NCI-H1092 (cell line): ENCODE measurements at places on chromosomes 7 and 10.

GRCh38 chr7:112262036-112262435, 55.5 kb downstream of the ZNF277 start:
- no peak for DNase-seq

DNA sequence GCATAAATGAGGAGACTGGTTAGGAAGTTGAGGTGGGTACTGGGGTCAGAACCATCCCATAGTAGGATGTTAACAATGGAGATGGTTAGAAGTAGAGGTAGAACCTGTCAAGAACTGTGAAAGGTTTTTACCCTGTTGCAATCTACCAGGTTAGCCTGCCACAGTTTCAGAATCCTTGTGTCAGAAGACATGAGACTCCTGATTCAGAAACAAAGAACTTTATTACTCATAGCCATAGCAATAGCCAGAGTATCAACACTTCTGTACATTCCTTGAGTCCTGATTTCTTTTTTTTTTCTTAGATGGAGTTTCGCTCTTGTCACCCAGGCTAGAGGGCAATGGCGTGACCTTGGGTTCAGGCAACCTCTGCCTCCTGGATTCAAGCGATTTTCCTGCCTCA, 200.9 kb downstream of the GRM3 start:
- no peak for DNase-seq

GRCh38 chr10:129774082-129774735, 189.9 kb downstream of the EBF3 start:
- DNase-seq: no peak

DNA sequence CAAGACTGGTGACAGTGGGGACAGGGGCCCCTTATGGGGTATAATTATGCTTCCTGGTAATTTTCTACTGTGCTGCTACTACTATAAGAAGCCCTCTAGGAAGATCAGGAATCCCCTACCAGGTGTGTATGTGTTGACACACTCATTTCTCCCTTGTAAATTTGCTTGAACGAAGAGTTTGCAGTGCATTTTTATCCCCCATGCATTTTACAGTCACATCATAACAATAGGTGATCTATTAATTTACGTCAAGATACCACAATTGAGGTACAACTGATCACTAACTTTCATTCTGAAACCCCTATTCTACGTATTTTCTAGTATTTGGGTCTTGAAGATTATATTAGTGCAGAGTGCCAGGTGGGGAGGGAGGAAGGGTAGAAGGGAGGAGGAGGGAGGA, 252.2 kb downstream of the NSUN6 start:
- DNase-seq: no peak

- DNase-seq: no peak
These were observed 65.9 kb downstream of the CLIP2 start for GRCh38 chr7:74355091-74355490.

- no peak for DNase-seq
These were observed 57.2 kb downstream of the MAD1L1 start for GRCh38 chr7:2175514-2175913.

DNA sequence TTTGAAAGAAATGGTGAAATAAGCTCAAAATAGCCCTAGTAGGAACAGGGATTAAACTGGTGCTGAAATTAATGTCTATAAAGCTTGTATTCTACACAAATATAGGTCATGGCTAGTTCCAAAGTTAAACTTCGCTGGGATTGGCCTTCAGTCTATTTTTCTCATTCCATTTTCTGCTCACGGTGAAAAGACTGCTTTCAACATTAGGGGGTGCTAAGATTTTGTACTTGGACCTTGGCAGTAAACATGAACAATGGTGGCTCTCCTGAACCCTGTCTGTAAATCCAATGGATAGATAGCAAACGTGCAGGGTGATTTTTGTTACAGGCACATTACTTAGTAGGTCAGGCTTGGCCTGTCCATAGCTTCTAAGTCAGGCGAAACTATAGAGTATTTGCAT, 36.0 kb upstream of the RSU1 start:
- DNase-seq: peak; percentile 10

- DNase-seq: no peak
These were observed 50.5 kb downstream of the STK32C start for GRCh38 chr10:132257271-132257670.

DNA sequence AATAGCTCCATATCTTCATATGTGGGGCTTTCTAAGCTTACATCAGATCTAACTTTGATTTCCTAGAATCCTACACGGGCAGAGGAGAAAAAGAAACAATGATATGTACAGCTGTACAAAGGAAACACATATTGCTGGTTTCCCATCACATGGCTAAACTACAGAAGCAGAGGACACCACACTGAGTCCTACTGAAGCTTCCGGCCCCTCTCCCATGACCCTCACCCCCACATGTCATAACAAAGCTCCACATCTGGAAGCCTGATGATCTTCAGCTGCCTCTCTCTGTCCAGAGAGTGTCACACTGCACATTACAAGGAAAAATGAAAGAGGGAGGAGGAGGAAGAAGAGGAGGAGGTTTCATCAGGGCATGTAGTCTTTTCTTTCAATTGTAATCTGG, 14.0 kb downstream of the SLC16A12 start:
- DNase-seq: no peak

GRCh38 chr10:74175510-74176379, 24.7 kb downstream of the ADK start:
- DNase-seq: no peak

DNA sequence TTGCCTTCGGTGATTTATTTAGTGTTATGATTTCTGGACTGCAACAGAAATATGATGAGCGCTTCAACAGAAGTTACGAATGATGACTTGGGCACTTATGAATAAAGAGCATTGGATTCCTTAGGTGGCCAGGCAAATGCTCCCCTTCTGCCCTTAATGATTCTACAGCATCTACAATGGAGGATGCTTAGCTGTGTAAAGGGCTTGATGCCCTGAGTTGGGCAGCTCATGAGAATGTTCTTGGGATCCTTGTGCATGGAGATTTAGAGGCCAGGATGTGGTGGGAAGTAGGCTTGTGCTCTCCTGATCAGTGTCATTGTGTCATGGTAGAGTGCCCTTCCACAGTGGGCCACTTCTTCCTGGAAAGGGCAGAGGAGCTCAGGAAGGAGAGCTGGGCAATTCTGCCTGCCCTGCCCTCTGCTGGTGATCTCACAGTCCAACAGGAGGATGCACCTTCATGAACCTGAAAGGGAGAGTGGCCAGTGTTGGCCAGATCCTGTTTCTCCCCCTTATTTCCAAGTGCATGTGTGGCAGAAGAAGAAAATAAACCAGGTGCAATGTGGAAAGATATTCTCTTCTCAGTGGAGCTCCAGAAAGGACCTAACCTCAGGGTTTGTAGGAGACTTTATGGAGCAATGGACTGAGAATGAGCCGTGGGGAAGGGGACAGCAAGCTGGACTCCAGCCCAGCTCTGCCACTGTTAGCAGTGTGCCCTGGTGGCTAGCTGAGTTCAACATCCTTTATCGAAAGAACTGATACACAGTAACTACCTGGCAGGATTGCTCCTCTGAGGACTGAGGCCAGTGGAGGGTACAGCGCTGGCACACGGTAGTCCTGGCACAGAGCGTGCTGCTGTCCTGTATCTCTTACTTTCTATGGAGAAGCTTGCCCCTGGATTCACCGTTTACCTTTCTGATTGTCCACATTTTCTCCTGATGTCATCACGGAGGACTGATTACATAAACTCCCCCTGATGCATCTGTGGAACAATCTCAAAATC, 182.9 kb downstream of the BMPER start:
- no peak for DNase-seq

GRCh38 chr10:68566955-68567354, 6.8 kb downstream of the TET1 start:
- no peak for DNase-seq

DNA sequence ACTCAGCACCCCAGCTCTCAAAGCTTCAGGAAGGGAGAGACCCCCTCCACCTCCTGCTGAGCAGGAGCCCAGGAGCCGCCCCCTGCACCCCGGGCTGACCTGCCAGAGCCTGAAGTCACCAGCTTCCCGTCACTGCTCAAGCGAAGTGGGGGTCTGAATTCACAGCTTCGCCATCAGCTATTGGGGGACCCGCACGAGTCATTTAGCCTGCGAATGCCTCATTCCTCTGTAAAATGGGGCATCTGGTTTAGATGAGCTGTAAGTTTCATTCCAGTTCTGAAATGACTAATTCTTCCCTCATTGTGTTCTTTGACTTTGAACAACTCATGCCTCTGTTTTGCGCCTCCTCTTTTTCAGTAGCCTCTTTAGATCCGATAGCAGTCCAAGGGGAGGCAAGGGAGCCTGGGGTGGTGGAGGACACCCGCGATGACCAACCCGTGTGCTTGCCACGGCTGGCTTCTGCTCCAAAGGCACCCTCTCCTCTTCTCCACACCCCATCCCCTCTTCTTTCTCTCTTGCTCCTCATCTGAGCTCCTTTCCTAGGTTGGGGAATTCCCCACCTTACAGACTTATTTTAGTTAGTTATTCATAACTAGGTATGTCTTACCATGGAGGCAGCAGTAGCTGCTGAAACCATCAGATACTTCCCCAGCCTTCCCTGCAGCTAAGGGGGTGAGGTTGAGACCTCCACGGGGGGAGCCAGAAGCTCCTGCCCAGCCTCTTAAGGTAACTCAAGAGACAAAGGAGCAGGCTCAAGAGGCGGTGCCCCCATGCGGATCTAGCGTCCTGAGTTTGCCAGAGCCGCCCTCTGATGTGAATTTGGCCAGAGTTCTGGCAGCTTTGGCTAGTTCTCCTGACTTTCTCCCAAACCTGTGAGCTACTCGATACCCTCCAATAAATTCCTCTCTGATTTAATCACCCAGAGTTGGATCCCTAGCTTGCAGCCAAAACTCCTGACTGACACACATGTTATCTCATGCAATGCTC, 47.7 kb downstream of the RBM17 start:
- no peak for DNase-seq

DNA sequence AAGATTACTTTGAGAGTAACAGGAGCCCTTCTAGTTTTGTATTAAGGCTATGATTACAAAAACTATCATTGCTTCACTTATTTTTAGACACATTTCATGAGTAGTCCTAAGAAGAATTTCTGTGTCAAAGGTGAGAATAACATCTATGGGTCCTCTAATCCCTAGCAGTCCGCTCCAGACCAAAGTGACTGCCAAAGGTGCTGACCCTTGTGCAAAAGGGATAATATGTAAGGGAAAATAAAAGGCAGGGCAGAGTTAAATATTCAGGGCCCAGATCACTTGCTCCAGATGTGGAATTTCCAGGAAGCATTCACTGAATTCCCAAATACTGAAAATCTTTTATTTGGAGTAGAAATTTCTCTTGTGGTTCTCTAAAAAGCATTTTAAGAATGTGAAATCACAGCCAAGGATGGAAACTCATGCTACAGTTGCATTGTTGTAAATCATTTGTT, 29.3 kb downstream of the RHOBTB1 start:
- DNase-seq: no peak

- no peak for DNase-seq
These were observed 67.3 kb downstream of the SORBS1 start for GRCh38 chr10:95493862-95494261.

GRCh38 chr7:121323515-121324302, 5.1 kb upstream of the WNT16 start:
- no peak for DNase-seq

- DNase-seq: no peak
These were observed 1.1 kb downstream of the TTYH3 start for GRCh38 chr7:2632733-2633537.

DNA sequence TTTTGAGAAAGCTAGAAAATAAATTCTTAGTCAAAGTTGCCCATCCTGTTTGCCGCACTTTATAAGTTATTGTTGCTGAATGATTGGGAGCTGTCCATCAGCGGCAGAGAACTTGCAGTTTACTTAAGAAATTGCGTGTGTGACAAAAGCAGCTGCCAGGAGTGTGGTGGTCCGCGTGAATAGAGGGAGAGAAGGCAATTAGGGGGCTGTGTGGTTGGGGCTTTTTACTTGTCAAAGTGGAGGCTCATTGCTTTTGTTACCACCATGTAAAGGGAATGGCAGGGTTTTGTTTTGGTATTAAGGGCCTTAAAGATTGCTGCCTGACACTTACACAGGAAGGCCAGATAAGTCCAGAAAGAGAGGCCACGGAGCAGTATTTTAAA, 177.8 kb downstream of the TCF7L2 start:
- no peak for DNase-seq

- DNase-seq: no peak
These were observed 320.3 kb downstream of the SFMBT2 start for GRCh38 chr10:7090529-7090928.

- DNase-seq: no peak
These were observed 221.3 kb downstream of the ARHGAP12 start for GRCh38 chr10:31707093-31708039.

DNA sequence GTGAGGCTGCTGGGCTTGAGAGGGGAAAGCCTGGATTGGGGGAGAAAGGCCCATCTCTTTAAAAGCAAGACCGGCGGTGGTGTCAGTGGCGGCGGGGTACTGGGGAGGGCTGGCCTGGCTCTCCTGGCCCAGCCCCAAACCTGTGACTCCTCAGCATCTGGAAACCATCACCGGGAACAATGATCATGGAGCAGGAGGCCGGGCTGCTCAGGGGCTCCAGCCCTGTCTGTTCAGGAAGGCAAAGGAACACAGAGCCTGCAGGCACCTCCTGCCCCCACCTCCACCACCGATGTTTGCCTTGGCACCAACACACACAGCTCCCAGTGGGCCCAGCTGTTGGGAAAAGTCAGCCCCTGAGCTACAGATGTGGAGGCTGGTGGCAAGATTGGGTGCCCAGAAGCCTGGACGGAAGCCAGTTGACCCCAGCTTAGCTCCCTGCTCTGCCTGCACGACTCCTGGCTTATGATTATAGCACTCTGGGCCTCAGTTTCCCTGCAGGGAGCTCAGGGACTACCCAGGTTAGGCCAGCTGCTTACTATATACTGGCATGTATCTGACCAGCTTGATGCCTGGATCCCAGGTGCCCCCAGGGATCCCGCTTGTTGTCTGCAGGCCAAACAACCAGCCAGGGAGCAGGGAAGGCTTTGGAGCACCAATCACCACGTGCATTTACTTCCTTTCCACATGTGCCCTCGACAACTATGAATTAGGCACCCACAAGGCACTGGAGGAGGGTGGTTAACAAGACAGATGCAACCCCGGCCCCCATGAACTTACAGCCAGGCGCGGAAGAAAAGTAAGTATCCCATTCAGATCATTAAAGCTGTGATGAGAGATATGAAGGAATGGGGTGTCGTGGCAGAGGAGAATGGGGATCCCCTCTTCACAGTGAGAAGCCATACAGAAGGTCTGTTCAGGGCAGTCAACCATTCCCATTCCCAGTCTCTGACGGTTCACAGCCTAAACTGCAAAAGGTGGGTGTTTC, 37.3 kb downstream of the ZCCHC24 start:
- DNase-seq: no peak

DNA sequence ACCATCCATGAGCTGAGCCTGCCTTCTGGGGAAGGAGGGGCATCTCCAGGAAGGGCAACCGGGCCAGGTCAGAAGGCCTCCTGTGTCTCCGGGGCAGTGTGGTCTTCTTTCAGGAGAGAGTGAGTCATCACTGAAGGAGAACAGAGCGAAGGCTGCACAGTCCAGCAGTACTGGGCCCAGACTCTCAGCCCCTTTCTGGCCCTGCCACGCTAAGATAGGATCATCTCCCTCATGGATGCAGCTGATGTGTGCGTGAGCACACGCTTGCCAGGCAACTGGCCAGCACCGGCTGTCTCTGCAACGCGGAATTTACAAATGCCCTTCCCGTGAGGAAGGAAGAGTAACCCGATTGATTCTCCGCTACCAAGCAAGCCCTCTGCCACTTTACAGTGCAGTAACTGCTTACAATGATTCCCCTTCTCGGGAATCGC, 328.2 kb downstream of the TNS3 start:
- DNase-seq: peak; percentile 30
